Stimulated activated CD4-positive, alpha-beta T cell treated with anti-CD3 and anti-CD28 coated beads, Interleukin-15, amount 100 ng/mL, for 1 hour (primary cell): ENCODE measurements at places on chromosomes 13 and 19.

- DNase-seq: no peak
These were observed 102.5 kb downstream of the GADD45B start for GRCh38 chr19:2578391-2578890.

- DNase-seq: no peak
These were observed 309 bp upstream of the SLITRK1 start for GRCh38 chr13:83882606-83882959.

- DNase-seq: no peak
These were observed at the start of gene CD37 for GRCh38 chr19:49335071-49335783. Gene CD37, plus strand, starts transcription at chr19:49335406. Its CDS starts 135 bp downstream, at chr19:49335541.

GRCh38 chr19:2783781-2784145 is 690 bp upstream of the SGTA start:
- DNase-seq: no peak

GRCh38 chr13:110627761-110628476 is 12.6 kb downstream of the NAXD start:
- no peak for DNase-seq

DNA sequence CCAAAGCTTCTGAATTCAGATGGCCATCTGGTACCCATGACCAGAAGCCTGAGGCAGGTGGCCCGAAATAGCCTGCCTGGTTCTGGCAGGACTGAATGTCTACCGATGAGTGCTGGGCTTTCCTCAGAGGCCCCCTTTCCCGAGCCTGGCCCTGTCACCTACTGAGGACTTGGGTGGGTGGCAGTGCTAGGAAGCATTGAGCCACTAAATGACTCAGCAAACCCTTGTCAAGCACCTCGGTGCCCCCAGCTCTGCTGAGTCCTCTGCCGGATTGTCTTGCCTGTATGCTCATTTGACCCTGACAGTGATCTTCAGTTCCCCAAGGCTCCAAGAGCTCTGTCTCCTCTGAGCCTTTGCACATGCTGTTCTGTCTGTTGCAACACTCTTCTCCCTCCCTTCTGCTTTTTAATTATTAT is 17.9 kb downstream of the PPP1R37 start:
- no peak for DNase-seq

DNA sequence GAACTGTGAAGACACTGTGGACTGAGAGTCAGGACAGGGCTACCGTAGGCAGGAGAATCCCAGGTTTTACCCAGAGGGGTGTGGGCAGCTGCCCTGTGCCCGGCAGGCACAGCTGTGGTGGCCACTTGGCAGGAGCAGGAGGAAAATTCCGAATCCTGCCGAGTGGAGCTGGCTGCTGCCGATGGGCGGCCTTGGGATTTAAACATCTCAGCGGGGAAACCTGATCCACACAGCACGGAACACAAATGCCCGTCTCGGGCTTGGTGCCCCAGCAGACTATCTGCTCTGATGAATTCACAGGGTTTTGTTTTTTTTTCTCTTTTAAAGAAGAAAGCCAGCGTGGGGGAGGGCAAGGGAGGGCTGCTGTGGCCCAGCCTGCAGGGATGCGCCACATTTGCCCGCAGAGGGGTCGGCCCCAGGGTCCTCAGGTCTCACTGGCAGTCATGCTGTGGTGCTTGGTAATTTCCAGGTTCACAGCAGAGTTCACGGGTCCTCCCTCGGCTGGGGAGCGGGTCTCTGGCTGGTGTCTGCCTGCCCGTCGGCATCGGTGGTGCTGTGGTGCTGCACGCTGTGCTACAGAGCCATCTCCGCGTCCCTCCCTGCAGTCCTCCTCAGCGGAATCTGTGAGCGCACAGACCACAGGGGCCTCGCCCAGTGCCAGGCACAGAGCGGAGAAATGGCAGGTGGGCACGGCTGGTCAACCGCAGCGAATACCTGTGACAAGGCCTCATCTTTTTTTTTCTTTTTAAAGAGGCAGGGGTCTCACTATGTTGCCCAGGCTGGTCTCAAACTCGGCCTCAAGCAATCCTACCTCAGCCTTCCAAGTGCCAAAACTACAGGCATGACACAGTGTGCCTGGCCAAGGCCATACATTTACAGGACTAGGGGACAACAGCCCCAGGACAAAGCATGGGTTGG is 28.1 kb downstream of the MPND start:
- DNase-seq: no peak

DNA sequence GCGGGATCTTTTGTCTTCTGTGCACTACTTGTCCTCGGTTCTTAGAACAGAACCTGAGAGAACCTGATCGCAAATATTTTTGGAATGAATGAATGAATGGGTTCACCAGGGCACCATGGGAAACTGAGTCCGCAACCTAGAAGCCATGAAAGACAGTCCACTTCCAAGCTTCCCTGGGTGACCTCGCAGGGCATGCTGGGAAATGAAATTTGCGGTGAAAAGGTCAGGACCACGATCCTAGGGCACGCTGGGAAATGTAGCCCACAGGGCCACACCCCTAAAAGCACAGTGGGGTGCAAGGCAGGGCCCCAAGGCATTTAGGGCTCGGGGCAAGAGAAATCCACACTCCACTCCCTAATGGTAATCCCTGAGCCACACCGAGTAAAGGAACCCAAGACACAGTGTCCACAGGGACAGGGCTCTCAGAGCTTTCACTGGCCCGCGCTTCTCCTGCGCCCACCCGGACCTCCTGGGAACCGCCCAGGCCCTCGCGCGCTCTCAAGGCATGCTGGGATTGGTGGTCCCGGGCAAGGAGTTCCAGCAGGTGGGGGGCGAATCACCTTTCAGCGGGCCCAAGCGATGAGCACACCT is 1.1 kb upstream of the PPP1R12C start:
- no peak for DNase-seq

GRCh38 chr13:29800687-29801086 is 49.7 kb downstream of the UBL3 start:
- DNase-seq: no peak

DNA sequence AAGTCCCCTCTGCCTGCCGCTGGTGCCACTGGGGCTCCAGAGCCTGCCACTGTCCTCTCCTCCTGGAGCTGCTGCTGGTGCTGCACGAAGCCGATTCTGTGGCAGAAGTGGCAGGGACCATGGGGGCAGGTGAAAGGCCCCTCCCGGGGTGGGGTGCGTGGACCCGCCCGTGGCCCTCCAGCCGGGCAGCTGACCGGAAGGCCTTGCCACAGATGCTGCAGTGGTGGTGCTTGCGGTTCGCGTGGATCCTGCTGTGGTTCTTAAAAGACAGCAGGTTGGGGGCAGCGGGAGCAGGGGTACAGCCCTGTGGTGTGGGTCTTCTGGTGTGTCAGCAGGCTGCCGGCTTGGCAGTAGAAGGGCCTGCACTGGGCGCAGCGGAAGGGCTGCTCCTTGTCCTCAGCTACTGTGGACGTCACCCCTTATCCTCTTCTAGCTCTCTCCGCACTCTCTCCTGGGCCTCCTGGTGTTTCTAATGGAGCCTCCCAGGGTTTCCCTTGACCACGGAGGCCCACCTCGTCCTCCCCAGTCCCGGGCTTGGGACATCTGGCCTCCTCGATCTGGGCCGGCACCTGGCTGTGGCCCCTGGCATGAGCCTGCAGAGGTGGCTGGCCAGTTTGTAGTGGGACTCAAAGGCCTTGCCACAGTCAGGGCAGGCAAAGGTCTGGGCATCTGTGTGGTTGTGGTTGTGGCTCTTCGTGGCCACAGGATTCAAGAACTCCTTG is 380.4 kb downstream of the OLFM4 start:
- no peak for DNase-seq

- DNase-seq: no peak
These were observed 72.9 kb downstream of the SLC10A2 start for GRCh38 chr13:102993348-102993747.

DNA sequence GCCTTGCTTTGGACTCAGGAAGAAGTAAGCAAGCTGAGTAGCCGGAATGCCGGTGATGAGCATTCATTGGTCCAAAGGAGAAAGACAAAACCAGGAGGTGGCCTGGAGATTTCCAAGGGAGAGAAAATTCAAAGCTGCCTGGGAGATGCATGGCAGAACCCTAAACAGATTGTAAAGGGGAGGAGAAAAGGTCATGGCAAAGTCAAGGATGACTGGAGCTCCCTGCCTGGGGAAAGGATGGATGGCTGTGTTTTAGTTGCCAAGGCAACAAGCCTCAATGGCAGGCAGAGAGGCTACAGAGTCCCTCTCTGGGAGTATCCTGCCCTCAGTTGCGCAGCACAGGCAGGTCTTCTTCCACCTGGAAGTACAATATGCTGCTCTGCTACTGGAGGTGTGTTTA is 134.0 kb downstream of the ENOX1 start:
- DNase-seq: no peak

DNA sequence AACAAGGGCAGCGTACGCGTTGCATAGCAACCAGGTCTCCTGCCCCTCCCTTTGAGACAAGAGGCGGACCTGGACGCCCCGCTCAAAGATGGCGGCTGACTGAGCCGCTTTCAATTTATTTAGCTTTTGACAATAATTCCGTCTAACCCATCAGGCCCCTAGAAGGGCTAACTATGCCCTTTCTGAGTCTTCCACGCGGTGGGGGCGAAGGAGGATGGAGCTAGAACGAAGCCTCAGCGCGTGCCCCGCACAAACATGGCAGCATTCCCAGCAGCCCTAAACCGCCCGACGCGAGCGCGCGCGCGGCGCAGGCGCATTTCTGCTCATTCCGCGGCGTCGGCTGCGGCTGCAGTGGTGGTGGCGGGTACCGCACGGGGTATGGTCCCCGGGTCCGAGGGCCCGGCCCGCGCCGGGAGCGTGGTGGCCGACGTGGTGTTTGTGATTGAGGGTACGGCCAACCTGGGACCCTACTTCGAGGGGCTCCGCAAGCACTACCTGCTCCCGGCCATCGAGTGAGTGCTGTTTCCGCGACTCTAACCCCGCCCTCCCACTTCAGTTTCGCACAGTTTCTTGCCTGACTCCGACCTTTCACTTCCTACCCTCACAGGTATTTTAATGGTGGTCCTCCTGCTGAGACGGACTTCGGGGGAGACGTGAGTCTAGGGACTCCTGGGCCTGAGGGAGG is at the start of gene MED25:
MED25 (plus strand) TSS at position 326 of the 685 bp plus-strand sequence; CDS start at position 379, 53 bp downstream.
- DNase-seq: peak; percentile 82

DNA sequence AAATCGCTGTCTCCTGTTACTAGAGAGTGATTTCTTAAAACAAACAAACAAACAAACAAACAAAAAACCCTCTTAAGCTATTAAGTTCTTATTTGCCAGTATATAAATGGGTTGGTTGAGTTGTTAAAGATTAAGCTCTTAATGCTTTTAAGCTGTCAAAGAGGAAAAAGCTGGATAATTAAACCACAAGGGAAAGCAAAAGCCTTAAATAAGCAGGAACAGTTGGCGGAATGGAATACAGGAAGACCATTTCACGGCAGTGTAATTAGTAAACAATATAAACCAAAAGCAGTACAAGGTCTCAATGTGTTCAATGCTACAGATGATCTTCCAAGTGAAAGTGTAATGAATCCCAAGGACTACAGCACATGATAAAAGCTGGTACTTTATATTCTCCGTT is 32.2 kb upstream of the GGACT start:
- DNase-seq: no peak

GRCh38 chr13:37144661-37145060 is 39.2 kb upstream of the CSNK1A1L start:
- DNase-seq: no peak

- no peak for DNase-seq
These were observed 72.5 kb upstream of the MTIF3 start for GRCh38 chr13:27522847-27523246.

- peak; percentile 26 for DNase-seq
These were observed 475.8 kb downstream of the FOXO1 start for GRCh38 chr13:40190641-40191100.

GRCh38 chr13:78602561-78603239 is 652 bp downstream of the POU4F1 start:
- no peak for DNase-seq

- DNase-seq: no peak
These were observed 102.2 kb upstream of the SERP2 start for GRCh38 chr13:44271473-44271872.

GRCh38 chr13:48265217-48265815 is 32.3 kb downstream of the ITM2B start:
- no peak for DNase-seq

GRCh38 chr13:98557937-98558792 is 18.7 kb downstream of the STK24 start:
- DNase-seq: no peak

- no peak for DNase-seq
These were observed 3.7 kb downstream of the ICAM1 start for GRCh38 chr19:10274589-10274988.

- DNase-seq: no peak
These were observed 605.8 kb downstream of the PCDH9 start for GRCh38 chr13:66624302-66624701.

GRCh38 chr13:52980695-52981094 is 47.9 kb upstream of the OLFM4 start:
- DNase-seq: no peak

GRCh38 chr13:46552889-46553520 is at the start of gene LRCH1:
Gene LRCH1, plus strand, starts transcription at chr13:46553170. Its CDS starts 227 bp downstream, at chr13:46553397.
- DNase-seq: peak; percentile 79

GRCh38 chr19:1631557-1632100 is 20.8 kb downstream of the TCF3 start:
- no peak for DNase-seq

GRCh38 chr13:105971738-105972137 is 563.7 kb downstream of the EFNB2 start:
- DNase-seq: no peak

DNA sequence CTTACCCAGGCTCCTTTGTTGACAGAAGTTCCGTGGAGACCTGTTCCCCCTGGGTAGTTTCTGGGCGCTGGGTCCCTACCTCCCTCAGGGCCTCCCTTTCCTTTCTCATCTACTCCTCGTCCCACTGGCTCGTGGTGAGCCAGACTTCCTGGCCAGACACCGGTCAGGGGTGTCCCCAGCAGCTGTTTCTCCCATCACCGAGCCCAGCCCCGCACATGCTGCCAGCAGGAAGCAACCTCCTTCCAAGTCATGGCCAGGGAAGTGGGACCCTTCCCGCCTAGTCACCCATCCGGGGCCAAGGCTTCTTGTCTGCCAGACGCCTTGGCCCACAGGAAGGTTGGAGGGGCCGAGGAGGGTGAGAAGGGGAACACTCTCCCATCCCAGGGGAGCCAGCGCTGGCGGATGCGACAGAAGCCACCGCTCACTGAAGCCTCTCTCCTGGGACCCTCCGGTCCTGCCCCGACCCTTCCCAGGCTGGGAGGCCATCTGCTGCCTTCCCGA is 5.7 kb downstream of the PAK4 start:
- DNase-seq: no peak

DNA sequence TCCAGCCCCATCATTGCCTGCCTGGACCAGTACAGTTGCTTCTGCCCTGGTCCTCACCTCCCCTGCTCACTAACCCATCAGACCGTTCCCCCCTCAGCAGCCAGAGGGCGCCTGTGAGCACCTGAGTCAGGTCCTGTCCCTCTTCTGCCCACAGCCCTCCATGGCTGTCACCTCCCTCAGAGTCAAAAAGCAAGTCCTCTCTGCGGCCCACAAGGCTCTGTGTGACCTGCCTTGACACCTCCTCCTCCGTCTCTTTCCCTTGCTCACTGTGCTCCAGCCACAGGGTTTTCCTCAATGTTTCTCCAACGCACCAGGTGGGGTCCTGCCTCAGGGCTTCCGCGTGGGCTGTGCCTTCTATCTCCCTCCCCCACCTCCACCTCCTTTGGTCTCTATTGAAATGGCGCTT is 29.4 kb upstream of the PTPRS start:
- peak; percentile 28 for DNase-seq

- no peak for DNase-seq
These were observed 164.9 kb upstream of the CSNK1A1L start for GRCh38 chr13:37270226-37271001.
